ENCODE measurements at places on chromosomes 3 and 15.

DNA sequence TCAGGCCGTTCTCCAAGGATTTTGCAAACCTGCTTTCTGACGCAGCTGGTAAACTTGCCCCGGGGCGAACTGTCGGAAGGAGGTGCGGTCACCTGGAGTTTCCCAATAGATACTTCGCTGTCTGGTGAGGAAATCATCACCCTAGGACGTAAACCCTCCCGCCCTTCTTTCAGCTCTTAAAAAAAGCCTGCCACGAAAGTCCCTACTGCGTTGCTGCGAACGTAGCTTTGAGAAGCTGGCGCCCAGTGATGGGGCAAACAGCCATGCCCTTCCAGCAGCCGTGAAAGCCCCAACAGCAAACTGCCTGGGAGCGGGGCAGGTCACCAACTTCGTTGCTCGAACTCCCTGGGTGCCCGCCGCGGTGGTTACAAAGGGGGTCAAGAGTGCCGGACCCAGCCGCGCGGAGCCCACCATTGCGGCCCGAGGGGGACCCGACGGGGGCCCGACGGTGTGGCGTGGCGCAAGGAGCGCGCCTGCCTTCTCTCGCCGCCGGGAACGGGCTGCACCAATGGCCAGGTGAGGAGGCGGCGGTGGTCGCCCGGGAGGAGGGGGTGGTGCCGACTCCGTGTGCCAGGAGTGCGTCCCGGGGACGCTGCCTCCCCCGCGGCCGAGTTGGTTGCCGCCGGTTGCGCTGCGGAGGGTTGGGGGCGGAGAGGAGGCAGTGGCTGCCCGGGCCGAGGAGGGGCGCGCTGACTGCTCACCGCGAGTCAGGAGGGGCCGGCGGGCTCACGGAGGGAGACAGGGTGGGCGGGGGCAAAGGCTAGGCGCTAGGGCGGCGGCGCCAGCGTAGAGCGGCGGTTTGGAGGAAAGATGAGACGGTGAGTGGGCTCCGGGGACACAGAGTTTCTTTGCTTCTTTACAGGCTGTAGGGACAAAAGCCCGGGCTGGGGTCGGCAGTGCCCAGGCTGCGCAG lies at the start of gene PHLDB2:
Gene PHLDB2, plus strand, starts transcription at position 205 of the 913 bp plus-strand sequence. CDS start 24,813 bp downstream, outside the sequence.
- peak; percentile 24 for DNase-seq

DNA sequence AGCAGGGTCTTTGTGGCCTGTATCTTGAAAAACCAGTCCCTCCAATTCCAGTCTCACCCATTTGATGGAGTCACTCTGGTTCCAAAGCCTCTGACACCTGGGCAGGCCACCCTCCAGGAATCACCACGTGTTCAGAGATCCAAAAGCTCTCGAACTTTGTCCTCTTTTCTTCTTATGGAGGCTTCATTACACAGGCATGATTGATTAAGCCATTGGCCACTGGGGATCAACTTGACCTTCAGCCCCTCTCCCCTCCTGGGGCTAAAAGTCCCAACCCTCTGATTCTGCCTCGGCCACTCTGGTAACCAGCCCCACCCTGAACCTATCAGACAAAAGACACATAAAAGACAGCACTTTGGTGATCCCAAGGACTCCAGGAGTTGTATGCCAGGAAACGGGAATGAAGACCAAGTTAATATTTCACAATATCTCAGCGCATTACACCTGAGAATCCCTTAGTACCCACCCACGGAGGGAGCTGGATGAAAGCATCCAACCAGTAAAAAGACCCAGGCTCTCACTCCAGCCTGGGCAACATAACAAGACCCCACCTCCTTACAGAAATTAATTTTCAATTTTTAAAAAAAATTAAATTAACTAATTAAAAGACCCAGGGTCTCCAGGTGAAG lies 23.0 kb upstream of the SSUH2 start:
- DNase-seq = no peak

- DNase-seq = no peak
Measured at GRCh38 chr15:60614028-60614427, 135.1 kb upstream of the ICE2 start.

- DNase-seq = no peak
Measured at GRCh38 chr3:25150199-25150598, 277.9 kb upstream of the RARB start.

DNA sequence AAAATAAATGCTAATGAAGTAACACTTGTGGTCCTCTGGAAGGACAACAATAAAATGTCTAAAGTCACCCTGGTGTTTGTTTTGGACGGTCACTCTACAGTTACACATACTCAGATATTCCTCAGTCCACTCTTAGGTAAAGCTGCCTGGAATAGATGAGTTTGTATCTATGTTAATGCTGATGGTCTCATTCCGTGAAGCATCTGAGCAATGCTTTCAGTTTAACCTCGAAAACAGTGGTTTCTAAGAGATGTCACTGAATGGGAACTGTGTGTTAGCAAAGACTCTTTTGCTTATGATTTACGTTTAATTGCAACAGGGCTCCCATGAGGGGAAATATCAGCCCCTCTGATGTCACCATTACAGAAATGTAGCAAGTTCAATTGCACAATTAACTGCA lies 49.1 kb downstream of the FBN1 start:
- no peak for DNase-seq

- no peak for DNase-seq
Measured at GRCh38 chr3:161977063-161977462, 480.5 kb downstream of the OTOL1 start.

GRCh38 chr3:196145468-196146262 lies 63.8 kb upstream of the TFRC start:
- DNase-seq = no peak

GRCh38 chr3:167729591-167729990 lies 5.1 kb downstream of the PDCD10 start:
- no peak for DNase-seq

DNA sequence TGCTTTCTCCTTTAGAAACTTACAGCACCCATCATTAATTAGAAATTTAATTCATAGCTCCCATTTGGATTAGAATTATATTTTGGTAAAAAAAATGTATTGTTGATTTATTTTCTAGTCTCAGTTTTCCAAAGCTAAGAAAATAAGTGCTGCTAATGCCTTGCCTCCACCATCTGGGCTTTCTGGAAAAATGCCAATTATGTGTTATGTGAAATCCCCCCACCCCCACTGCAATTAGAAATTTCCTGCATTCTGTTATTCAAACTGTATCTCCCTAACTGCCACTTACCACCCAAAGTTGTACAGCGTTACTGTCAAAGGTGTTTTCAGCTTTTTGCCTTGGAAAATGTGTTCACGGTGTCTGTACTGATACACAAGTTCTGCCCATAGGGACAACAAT lies 617.2 kb upstream of the UBE2E2 start:
- no peak for DNase-seq

DNA sequence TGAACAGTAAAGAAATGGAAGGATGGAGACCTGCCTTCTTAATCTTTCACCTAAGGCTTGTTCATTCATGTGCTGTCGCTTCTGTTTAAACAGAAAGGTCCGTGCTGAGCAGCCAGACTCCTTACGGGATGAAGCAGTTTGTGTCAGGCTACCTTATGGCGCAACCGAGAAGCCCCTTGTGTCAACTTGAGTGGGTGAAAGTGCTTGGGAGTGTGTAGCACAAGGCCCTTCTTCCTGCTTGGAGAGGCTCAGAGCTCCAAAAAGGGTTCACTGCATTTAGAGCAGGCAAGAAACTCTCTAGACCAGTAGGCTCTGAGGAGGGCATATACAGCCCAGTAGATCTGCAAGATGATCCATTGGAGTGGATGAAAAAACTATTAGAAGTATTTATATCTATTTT lies 16.0 kb downstream of the CAPN3 start:
- DNase-seq = no peak

DNA sequence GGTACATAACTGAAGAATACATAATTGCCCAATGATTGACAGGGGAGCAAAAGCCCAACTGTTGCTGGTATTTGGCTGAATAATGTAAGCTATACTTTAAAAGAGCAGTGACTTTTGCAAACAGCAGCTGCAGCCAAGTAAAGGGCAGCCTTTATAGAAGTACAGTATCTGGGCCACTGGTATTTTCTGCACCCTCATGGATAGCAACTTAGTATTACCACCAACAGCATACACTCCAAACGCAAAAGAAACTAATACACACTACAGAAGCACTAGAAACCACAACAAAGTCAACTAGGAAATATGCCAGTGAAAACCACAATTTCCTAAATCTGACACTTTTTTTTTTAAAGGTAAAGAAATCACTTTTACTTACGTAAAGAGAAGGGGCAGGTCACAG lies 206.1 kb downstream of the TIGIT start:
- DNase-seq = no peak

DNA sequence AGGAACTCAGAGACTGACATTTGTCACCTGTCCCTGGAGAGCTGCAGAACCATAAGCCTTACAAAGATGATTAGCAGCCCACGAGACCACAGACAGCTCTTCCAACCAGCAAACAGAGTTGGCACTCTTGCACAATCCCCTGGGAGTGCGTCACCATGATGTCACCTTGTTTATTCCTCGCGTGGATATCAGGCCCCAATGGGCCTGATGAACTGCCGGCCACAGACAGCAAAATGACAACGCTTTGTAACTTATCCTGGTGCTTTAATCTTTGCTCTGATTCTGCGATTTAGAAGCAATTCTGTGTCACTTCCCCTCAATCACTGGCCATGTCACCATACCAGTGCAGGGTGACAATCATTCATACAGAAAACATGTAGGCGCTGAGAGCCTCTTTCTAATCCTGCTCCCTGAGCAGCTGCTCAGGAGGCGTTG lies 89.2 kb downstream of the TAMM41 start:
- no peak for DNase-seq

GRCh38 chr3:65729555-65729954 lies 309.2 kb downstream of the MAGI1 start:
- no peak for DNase-seq

DNA sequence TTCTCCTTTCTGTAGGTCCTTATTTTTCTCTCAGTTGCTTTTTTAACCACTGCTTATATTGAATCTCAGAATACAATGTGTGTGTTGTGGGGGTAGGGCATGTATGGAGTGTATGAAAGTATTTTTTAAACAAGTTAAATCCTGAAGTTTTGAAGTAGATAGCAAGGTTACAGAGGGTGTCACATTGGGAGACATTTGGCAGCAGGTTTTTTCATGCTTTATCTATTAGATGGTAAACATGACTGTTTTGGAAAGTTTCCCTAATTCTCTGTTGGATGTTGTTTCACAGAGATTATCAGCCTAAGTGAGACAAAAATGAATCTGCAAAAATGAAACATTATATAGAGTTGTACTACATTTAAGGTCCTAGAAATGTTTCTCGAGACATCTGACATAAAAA lies 190.6 kb upstream of the ARPP21 start:
- DNase-seq = no peak

- DNase-seq = no peak
Measured at GRCh38 chr3:155494332-155494731, 200.8 kb upstream of the STRIT1 start.

DNA sequence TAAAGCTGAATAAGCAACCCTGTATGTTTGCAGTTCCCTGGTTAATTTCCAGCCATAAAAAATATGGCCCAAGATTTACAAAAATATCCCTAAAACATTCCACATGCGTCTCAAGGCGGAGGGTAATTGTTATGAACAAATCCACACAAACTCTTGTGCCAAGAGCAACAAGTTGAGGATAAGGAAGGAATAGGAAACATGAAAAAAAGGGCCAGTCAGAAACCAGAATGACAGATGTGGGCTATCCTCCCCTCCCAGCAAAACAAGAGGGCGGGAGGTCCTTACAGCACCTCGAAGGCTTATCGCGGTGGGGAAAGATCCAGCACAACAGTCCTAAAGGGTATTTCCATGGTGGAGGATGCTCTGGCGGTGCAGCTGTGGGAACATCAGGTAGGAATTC lies 155.6 kb upstream of the HES1 start:
- no peak for DNase-seq

- peak; percentile 85 for DNase-seq
Measured at GRCh38 chr3:71415681-71416122, 167.8 kb downstream of the FOXP1 start.

GRCh38 chr3:169153656-169154055 lies 509.9 kb downstream of the MECOM start:
- DNase-seq = no peak

DNA sequence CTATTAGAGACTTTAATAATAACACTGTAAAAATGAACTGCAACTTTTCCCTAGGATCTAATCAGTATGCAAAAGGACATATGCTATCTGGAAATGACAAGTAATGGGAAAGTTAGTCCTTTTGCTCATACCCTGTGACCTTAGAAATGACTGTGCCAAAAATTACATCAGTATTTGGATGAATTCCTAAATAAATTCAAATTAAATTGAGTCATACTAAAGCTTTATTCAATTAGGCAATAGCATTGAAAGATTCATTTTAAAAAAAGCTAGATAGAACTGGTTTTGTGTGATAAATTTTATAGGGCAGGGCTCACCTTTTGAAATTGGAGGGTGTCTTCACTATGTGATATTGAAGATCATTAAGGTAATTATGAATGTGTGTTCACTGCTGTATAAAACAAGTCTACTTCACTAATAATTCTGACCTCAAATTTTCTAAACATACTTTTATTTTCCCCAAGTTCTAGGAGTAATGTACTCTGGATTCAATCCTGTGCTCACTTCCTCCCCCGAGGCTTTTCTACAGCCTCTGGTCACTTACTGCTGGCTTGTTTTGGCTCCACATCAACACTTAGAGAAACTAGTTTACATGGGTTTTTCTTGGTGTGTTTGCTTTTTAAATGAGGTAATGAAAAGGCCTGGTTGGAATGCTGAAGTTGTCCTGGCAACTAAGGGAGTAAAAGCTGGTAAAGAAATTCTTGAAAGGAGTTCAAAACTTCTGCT lies 44.4 kb upstream of the SPTSSB start:
- no peak for DNase-seq

DNA sequence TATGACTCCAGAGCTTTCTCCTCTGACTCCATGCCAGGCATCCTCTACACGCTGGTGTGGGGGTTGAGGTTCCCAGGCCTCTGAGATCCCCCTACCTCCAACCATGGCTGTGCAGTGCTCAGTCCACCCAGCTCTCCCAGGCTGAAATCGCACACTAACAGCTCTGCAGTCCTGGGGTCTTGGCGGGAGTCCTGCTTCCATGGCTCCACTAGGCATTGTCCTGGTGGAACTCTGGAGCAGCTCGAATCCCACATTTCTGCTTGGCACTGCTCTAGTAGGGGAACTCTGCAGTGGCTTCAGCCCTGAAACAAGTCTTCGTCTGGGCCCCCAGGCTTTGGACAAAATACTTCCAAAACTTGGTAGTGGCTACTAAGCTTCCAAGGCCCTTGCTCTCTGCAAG lies 50.7 kb downstream of the ROPN1B start:
- DNase-seq = no peak

DNA sequence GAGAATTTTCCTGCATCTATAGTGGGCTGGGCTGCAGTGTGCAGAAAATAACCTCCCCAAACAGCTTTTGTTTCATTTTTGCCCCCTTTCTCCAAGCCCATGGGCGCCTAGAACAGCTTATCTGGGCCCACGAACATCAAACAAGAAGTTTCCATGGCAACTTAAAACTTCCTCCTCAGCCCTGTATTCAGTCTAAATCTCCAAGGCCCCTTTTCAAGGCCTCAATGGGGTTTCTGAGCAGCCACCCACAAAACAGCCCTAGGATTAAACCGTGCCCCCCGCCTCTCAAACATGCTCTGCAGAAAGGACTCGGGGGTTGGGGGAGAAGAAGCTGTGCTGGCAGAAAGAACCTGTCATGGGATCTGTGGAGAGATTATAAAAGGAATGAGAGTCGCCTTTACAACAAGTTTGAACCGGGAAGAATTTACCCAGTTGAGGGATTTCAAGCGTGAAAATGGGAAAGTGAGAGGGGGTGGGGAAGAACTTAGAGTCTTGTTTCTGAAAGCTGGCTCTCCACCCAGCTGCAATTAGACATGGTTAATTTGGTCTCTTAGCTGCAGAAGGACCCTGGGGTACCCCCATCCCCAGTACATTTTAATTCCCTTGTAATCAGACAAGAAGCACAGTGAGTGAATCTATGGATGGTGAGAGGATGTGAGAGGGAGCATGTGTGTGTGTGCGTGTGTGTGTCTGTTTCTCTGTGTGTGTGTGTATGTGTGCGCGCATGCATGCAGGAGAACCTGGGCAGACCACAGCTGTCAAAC lies 4.3 kb upstream of the FAM107A start:
- no peak for DNase-seq
